Activated T-cell treated with anti-CD3 and anti-CD28 coated beads for 48 hours (primary cell): ENCODE measurements at places on chromosomes 1 and 21.
A peak's percentile ranks its signal among the peaks of the same experiment; 100 is the strongest.

GRCh38 chr1:40032240-40032891 is 8.2 kb upstream of the CAP1 start:
- DNase-seq, result no peak

DNA sequence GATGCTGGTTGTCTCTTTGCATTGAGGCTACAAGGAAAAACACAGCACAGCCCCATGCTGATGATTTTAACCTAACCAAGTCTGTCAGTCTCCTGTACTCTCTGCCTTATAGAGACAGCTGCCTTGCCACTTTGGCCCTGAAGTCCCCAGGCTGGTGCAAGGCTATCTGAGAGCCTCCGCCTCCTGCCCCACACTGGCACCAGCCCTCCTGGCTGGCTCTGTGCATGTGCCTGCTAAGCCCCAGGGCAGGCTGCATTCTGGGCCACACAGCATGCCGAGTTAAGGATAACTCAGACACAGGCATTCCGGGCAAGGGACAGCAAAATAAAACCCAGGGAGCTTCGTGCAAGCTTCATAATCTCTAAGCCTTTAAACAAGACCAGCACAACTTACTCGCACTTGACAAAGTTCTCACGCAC is 910 bp downstream of the RUNX1 start:
- no peak for DNase-seq

DNA sequence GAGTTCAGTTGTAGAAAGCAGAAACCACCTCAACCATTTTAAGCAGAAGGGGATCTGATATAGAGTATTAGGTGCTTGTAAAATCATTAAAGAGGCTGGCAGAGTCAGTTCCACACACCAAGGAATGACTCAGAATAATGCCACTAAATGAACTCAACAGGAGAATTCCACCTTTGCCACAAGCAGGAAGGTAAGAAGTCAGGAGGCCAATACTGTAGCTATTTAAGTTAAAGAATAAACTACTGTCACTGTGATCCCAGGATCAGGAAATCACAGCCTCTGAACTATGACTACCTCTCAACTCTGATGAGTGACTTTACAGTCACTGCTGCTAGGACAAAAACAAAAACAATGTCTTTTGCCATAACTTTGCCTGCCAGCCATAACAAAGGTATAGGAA is 52.5 kb upstream of the PRMT6 start:
- no peak for DNase-seq

DNA sequence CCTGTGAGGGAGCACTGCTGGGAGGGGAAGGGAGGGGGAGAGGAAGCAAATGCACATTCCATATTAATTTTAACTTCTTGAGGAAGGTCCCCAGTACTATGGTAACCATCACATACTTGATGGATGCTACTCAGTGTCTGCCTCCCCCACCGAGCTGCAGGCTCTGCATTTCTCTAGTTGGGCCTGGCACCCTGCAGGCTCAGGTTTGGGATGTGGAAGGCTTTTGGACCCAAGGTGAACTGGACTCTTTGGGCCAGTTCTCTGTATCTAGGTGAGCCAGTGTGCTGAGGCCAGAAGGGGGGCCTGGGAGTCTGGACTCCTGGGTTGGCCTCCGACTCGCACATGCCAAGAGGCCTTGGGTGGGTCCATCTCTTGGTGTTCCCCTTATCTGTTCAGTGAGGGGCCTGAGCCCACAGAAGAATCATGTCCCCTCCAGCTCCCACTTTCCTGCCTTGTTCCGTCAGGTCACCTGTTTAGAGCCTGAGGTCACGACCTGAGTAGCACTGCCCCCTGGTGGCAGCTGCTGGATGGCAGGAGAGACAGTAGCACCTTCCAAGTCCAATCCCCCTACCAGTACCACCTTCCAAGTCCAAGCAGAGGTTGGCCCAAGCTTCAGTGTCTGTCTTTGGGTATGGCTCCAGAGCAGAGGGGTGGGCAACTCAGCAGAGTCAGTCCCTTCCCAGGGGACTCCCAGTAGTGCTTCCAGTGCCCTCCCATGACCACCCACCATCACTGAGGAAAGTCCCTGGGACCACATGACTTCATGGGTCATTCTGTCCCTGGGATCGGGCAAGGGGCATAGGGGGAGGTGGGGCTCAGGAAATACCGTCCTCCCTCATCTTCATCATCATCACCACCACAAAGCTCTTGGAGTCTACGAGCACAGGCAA is 241.8 kb downstream of the TRABD2B start:
- peak; percentile 47 for DNase-seq

GRCh38 chr1:63774617-63775417 is 1.0 kb downstream of the ROR1 start:
- DNase-seq, result no peak

- DNase-seq, result no peak
These were observed 174.3 kb upstream of the LMO4 start for GRCh38 chr1:87154384-87154783.

DNA sequence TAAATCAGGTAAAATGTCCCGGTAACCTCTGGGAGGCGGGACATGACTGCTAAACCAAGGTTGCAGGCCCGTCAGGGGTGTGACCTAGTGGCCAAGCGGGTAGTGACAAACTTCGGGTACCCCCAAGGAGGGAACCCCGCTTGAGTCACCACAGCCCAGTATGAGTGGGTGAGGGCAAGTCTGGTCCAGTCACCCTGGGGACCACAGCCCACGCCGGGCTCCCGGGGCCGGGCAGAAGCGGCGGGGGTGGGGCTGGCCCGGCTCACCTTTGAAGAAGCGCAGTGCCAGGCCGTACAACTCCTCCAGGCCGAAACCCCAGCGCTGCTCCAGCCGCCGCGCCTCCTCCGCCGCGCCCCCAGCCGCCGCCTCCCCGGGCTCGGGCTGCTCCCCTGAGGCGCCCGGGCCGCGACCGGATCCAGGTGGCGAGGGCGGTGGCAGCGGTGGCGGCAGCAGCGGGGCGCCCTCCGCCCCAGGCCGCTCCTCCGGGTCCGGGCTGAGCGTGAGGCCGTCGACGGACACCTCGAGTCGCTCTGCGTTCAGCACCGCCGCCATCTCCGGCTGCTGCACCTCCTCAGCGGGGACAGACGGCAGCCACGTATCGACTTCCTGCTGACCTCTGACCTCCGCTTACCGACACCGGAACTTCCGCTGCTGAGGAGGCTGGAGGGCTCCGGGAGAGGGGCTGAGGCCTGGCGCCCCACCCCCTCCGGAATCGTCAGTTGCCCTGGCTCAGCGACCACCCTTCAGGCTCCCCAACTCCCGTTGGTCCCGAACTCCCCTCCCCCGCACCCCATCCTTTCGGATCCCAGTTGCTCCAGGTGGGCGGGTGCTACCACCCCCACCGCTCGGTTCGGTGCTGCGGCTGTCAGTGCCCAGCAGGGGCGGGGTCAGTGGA is at the start of gene ACBD3:
ACBD3 (minus strand) TSS at position 618 of the 895 bp plus-strand sequence; CDS start at position 552, 66 bp downstream.
- peak; percentile 77 for DNase-seq

- no peak for DNase-seq
These were observed 387.3 kb downstream of the LMX1A start for GRCh38 chr1:164969253-164969652.

DNA sequence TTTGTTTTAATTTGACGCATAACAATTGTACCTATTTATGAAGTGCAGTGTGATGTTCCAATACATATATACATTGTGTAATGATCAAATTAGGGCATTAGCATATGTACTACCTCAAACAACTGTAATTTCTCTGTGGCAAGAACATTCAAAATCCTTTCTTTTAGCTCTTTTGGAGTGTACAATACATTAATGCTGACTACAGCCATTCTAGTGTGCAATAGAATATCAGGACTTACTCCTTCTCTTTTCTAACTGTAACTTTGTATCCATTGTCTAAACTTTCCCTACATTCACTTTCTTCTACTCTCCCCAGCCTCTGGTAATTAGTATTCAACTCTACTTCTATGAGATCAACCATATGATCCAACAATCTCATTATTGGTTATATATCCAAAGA is 1177.4 kb downstream of the KCNT2 start:
- no peak for DNase-seq

DNA sequence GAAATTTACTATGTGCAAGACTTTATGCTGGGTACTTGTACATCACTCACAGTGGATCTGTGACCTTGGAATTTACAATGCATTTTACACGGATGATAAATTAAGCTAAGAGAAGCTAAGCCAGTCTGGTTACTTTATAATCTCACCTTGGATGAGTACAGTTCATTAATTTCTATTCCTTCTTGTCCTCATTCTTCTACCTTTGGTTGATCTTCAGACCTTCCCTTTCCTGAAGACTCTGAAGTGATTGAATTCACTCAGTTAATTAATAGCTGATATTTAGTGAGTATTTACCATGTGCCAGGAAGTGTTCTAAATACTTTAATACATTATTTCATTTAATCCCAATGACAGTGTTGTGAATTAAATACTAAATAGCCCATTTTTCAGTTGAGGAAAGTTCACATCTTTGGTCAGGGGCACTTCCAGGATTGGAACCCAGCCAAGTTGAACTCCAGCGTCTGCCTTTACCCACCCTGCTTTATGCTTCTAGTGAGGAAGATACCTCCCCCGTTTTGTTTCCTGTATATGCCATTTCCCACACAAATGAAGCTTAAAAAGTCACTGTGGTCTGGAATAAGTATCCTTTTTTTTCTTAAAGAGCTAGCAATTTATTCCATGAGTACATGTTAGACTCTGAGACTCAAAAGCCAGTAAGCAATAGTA is 146.6 kb downstream of the TLR5 start:
- DNase-seq, result no peak

DNA sequence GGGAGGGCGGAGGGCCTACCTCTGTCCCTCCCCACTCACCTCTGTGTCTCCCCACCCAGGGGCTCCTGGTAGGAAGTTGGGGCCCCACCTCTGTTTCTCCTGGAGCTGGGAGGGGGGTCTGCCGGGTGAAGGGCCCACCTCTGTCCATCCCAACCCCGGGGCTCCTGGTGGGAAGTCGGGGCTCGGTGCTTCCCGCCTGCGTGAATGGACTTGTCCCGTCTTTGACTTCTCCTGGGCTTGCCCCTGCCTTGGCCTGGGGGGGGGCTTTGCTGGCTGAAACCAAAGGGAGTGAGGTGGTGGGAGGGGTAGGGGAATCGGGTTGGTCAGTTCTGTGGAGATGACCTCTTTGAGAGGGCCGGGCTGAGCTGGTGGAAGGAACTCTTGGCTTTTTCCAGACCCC is 5.8 kb downstream of the AGRN start:
- no peak for DNase-seq

DNA sequence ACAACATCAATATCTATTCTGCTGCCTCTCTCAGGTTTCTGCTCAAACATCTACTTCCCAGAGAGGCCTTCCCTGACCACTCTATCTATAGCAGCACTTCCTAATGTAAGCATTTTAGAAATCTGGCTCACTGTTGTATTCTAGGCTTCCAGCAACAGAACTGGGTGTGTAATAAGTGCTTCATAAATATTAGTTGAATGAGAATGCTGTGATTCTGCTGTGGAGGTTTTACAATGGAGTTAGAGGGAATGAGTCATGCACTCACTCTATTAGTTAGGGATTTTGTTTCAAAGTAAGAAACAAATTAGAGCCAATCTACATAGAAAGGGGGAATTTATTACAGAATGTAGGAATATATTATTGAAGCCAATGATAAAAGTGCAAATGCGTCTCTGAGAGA is 38.6 kb upstream of the SLC35F3 start:
- no peak for DNase-seq

- DNase-seq, result peak; percentile 45
These were observed 79.2 kb downstream of the CD34 start for GRCh38 chr1:207831517-207832327.

DNA sequence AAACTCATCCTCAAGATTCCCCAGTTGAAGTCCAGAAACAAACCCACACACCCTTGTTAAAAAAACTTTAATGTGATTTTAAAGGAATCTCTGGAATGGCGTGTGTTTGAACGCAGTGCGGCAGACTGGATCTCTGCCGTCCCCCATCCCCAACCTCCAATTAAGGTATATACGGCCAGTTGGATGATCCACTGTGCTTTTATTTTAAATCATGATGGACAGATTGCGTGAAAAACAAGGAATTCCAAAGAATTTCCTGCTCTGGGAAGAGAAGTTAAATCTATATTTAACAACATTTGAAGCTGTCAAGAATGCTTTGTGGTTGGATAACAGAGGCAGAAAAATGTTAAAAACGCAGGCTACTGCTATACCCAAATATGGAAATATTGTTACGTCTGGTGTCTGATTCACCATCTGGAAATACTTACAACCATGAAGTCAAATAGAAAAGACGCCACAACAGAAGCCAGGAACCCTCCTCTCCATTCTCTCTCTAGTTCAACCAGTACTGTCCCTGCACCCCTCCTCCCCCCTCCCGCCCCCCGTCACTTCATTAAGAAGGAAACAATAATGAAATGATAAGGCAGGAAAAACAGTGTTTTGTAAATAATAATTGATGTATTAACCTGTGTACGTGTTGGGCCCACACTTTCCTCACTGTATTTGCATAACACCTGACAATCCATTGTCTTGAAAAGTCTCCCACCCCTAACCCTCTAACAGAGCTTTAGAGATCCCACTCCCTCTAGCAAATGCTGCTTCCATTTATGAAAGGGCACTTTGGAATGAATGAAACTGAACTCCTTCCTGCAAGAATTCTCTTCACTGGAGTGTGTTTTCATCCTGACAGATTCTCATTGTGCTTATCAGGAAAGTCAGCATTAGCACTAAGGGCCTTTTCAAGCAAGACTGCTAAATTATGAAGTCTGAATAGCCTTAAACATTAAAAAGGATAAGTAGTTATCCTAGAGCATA is 2.0 kb upstream of the CCN1 start:
- no peak for DNase-seq

DNA sequence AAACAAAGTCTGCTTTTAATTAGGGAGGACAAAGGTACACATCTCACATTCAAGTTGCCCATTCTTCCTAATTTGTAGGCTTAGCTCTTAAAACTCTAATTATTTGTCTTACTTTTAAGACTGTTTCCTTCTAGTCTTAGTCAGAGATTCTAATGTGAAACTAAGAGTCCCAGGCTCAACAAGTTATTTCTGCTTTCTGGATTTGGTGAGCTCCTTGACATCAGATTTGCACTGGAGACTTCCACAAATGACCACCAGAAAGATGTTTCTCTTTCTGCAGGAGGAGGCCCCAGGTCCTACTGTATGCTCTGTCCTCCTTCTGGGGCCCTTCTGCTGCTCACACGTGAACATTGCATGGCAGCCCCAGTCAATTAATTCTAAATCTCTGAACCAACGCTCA is 194.2 kb upstream of the JUN start:
- no peak for DNase-seq

- no peak for DNase-seq
These were observed 142.5 kb downstream of the ZNF648 start for GRCh38 chr1:181918880-181919525.

GRCh38 chr1:207619871-207620542 is 24.9 kb upstream of the CR1L start:
- DNase-seq, result no peak

GRCh38 chr21:31909153-31910073 is 36.6 kb downstream of the HUNK start:
- DNase-seq, result no peak

GRCh38 chr1:222790115-222790514 is 24.7 kb upstream of the DISP1 start:
- DNase-seq, result no peak
